ENCODE measurements at places on chromosomes 2 and 18.

DNA sequence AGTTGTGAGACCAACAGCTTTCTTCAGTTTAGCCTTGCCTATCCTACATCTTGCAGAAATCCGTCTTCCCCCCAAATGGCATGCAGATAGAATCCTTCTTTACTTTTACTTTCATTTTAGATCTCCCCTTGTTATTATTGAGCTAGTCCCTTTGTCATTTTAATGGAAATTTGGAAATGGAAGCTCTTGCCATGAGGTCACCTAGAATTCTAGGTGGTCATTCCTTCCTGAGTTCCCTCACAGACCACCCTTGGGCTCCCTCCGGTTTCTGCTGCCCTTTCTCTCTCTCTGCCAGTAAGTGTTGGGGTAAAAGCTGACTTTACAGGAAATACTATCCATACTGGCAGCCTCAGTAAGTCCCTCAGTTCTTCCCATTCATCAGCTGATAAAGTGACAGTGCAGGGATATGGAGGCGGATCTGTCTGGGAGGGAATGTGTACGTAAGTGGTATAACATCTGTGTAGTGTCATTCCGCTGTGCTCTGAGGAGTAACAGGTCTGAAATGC is 30.2 kb downstream of the ARHGAP25 start:
- DNase-seq, result peak; percentile 52

DNA sequence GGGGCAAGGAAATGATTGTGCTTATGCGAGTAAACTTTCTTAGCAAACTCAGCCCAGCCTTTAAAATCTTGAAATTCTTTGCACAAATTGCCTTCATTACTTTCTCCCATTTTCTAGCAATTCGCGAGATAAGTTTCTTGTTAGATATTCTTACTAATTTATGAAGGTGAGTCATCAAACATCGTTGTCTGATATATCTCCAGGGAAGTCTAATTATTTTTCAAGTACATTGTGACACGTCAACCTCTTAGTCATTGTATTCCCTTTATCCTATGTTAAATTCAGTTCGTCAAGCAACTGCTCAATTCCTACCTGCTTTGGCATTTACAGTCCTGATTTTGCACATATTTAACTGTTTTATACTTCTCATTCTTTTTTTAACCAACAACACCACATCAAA is 854.5 kb upstream of the CRIM1 start:
- no peak for DNase-seq

DNA sequence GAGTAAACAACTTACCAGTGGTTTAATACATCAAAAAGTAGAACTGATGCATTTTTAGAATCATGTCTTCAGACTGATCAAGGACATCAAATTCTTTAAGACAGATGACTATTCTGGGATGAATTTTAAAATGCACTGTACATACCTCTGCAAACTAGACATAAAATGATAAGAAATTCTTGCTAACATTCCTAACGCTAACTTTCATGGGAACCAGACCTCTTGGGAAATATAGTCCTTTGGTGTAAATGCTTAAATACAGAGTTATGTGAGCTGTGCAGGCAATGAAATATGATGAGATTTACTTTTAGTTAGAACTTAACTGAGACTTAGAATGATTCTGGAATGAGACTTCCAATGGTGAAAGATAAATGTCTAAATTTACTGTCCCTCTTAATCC is 562.0 kb downstream of the NR4A2 start:
- no peak for DNase-seq

DNA sequence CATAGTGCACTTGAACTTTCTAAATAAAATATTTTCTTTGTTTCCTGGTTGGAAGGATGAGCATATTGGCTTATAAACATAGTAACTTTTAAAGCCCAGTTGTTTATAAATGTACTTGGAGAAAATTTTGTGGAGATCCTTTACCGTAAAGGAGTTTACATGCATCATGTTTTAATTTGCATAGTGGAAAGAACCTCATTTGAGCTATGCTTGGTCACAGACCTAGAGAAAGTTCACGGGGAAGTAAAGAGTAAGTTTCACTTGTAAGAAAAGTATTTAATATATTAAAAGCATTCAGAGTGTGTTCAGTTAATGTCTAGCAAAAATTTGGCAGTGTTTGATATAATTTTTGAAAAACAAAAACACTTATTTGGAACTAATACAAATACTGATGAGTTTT is 45.3 kb downstream of the PIKFYVE start:
- no peak for DNase-seq

DNA sequence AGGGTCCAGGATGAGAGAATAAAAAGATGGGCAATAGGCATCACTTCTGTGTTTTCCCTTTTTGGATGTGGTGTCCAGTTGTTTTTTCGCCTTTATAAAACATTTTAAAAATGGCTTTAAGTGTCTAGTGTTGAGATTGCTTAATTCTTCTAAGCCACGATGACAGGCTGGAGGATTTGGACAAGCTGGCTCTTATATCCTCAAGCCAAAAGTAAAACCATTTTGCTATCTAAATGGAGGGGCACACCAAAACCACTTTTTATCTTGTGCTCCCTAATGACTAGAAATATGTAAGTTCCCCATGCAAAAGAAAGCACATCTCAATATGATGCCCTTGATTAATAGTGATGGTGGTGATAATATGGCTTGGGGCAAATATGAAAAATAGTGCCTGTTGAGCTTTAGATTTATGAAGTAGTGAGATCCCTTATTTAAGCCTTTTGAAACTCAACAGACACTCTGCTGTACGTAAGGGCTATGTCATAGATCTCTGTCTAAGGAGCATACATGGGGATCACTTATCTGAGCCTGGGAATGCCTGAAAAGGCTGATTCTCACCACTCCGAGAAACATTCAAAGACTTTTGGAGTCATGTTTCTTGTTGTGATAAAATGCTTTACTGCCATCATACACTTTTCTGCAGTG is 185.5 kb downstream of the KCNS3 start:
- DNase-seq, result no peak

GRCh38 chr2:38959938-38960608 is 70.4 kb downstream of the ARHGEF33 start:
- peak; percentile 67 for DNase-seq

DNA sequence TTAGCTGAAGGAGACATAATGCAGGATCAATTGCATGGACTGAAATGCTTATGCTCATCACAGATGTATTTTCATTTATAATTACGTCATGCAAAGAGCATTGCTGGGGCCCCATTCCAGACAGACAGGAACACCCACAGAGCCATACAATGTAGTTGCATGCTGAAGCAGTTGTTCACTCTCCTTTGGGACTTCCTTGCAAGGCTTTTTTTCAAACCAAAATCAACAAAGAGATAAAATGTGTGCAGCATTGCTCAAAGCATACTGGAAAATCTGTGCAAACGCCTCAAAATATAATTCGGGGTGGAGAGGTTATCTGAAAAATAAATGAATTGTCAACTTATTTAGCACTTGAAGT is 463.2 kb downstream of the CDH2 start:
- no peak for DNase-seq

- DNase-seq, result no peak
These were observed 292.8 kb downstream of the CCDC85A start for GRCh38 chr2:56476509-56477071.

- no peak for DNase-seq
These were observed 41.7 kb downstream of the SH3BP4 start for GRCh38 chr2:234993541-234993981.

DNA sequence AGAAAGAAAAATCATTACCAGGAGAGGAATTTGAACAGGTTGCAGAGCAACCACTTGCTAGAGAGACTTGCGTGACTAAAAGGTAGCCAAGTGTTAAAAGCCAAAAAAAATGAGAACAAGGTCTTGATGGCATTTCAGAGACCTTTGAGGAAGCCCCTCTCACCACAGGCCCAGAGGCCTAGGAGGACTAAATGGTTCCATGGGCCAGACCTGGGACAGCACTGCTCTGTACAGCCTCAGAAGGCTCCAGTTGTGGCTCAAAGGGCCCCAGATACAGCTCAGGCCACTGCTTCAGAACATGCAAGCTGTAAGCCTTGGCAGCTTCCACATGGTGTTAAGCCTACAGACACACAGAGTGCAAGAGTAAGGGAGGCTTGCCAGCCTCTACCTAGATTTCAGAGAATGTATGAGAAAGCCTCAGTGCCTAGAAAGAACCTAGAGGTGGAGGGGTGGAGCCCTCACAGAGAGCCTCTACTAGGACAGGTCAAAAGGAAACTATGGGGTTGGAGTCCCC is 15.3 kb downstream of the CNDP1 start:
- no peak for DNase-seq

GRCh38 chr18:44258086-44258485 is 422.6 kb upstream of the SETBP1 start:
- DNase-seq, result no peak

DNA sequence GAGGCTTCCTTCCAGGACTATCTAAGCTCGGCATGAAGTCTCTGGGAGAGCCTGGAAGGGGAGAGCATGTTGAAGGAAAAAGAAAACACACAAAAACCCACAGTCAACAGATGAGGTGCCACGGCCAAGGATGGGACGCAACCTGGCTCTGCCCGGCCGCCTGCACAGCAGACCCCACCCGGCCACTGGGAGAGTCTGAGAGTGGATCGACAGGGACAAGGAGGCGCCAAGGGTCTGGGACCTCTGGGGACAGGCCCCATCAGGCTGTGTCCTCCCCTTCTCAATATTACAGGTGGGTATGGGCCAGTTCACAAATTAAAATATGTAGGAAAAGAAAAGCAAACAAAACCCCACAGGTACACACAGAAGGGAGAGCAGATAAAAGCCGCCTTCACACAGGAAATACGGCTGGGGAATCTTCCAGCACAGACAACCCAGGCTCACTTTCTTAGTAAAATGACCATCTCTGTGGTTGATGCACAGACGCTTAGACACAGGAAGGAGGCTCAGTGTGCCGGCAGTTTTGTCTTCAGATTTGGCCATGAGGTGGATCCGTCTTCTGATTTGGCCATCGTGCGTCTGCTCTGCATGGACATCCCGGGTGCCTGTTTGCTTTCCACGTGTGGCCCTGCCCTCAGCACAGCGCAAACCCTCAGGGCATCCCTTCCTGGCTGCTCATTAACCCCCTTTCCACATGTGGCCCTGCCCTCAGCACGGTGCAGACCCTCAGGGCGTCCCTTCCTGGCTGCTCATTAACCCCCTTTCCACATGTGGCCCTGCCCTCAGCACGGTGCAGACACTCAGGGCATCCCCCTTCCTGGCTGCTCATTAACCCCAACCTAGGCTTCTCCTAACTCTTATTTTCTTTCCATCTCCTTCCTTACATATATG is 138.4 kb downstream of the EIPR1 start:
- no peak for DNase-seq

- no peak for DNase-seq
These were observed 115.2 kb downstream of the ACVR1 start for GRCh38 chr2:157760949-157761348.

DNA sequence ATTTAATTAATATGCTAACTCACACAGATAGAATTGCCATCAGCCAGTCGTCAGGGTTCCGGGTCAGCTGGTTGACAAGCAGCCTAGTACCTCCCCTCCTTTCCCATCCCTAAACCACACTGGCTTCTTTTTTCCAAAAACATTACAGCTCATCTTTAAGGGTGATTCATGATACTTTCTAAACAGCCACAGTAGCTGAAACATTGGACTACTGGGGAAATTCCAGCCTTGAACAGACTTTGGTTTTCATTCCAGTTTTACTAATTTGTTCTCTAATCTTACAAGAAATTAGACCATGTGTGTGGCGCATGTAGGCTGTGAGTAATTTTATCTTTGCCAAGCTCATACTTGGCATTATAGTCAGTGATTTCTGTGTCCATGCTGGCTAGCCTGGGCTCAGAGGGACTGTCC is 110.8 kb downstream of the FMNL2 start:
- DNase-seq, result peak; percentile 51

GRCh38 chr2:220533485-220533884 is 906.1 kb downstream of the SLC4A3 start:
- DNase-seq, result no peak

DNA sequence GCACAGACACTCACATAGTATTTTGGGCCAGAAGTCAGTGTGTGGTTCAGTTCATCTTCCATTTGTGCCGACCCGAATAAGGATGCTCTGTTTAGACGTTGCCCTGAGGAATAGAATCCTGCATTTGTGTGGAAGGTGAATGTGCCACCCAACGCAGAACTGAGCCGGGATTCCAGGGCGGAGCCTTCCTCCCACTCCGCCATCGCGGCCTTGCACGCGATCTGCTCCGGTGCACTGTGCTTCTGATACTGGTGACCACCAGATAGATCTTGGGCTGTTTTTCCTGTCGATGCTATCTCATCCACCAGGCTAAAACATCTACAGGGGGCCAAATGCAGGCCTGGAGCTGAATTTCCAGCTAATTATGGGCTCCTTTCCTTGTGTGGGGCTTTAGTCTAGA is 29.6 kb upstream of the SNTG2 start:
- no peak for DNase-seq

DNA sequence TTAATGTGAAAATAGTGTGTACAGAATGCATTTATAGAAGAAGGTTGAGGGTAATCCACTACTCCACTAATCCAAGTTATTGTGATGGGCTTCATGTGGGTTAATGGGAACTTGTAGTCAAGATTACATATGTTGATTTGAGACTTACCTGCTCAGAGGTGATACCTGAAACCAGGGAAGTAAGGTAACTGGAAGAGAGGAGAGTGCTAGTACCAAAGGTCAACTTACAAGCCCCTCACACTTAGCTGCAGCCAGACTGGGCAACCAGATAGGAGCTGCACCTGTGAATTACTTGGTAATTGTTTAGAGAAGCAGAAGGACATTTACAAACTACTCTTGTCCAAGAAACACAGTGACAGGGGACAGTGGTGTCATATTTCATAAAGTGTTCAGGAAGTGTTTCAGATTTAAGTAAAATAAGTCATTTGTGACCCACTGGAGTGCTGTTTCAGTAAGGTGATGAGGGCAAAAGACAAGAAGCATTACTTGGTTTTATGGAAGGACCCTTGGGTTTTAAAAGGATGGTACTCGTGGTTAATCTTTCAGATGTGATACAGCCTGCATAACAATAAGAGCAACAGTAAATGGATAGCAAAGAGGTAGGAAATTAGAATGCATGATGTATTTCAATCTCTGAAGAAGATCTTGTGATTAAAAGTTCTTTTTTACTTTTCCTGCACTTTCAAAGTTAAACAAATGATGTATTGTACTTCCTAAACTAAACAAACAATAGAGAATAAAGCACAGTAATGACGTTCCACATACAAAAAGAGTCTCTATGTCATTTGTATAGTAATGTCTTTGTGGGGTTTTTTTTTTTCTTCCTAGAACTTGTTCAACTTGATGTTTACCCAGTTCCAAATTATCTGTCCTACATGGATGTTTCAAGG is 189.3 kb downstream of the PHLPP1 start:
- DNase-seq, result no peak

DNA sequence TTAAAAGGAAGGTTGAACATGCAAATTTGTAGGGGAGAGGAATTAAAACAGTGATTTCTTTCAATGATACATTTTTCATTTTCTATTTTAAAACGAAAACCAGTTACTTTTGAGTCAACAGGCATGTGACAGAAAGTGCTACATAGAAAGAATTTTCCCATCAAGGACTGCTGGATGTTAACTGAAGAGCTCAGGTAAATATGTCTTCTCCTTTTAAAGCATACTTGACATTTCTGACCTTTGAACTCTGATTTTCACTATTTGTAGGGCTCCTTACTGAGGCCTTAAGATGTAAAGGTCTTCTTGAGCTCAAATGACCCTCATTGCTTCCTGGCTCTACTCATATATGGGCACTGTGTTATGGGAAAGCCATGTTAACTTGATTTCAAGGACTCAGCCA is 32.4 kb downstream of the FIGN start:
- no peak for DNase-seq
